ENCODE measurements at places on chromosomes 4 and X. TPM values are rescaled to one million over a fixed set of nuclear protein-coding genes. Genes with fewer than 3 reads are reported as not detected.
A peak's percentile ranks its signal among the peaks of the same experiment; 100 is the strongest.

- DNase-seq = no peak
Observed at GRCh38 chr4:77443941-77444340, 161.7 kb upstream of the CXCL13 start.

GRCh38 chr4:77376788-77377460 lies 219.9 kb downstream of the CCNG2 start:
- no peak for DNase-seq

- peak; percentile 26 for DNase-seq
Observed at GRCh38 chr4:87838890-87839591, 6.3 kb downstream of the MEPE start.

DNA sequence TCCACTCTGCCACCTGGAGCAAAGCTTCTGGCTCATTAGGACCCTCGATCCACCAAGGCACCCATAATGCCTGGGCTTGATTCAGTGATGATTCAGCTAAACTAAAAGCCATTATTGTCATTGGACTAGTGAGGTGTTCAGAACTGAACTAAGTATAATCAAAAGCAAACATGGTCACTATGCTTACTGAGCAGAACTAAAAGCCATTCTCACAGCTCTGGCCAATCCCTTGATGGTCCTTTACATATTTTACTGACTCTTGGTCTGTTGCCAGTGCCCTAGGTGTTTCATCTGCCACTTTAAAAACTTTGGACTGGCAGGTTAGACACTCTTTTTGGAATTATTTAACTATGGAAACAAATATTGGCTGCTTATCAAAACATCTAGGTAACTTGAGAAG lies 703.5 kb downstream of the FAT4 start:
- DNase-seq = no peak

DNA sequence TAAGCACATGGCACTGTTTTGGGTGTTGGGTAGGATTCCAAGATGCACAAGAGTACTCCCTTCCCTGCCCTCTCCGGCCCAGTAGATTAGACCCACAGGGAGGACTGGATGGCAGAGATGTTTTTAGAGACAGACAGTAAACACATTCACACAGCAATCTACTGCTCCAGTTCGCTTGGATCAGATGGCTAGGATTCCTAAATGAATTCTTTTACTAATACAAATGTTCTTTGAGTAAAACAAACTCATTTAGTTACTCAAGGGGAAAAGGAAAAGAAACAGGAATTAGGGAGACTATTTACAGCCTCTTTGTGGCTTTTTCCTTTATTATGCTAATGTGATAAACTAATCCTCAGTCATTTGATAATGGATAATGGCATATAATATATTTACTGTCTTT lies 5.9 kb downstream of the SNX25 start:
- DNase-seq = peak; percentile 7

The GPM6B gene
- not detected for total RNA-seq

The SLITRK2 gene
- not detected for total RNA-seq

DNA sequence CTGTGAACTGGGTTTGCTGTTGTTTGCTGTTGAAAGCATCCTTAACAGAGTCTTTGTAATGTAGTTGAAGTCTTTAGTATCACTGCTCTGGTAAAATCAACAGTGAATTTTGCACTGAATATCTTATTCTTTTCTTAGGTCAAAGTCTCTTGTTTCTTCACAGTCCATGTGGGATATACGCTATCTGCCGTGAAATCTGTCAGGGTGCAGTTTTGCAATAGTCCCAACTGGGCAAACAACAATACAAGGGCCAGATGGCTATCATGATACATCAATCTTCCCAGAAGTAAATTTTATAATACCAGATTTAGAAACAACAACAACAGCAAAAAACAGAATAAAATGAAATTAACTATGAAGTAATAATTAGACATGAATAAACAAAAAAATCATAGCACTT lies 123.5 kb downstream of the PPARGC1A start:
- no peak for DNase-seq

The PASD1 gene
- total RNA-seq = 0.27 TPM

The CSN1S1 gene
- not detected for total RNA-seq

DNA sequence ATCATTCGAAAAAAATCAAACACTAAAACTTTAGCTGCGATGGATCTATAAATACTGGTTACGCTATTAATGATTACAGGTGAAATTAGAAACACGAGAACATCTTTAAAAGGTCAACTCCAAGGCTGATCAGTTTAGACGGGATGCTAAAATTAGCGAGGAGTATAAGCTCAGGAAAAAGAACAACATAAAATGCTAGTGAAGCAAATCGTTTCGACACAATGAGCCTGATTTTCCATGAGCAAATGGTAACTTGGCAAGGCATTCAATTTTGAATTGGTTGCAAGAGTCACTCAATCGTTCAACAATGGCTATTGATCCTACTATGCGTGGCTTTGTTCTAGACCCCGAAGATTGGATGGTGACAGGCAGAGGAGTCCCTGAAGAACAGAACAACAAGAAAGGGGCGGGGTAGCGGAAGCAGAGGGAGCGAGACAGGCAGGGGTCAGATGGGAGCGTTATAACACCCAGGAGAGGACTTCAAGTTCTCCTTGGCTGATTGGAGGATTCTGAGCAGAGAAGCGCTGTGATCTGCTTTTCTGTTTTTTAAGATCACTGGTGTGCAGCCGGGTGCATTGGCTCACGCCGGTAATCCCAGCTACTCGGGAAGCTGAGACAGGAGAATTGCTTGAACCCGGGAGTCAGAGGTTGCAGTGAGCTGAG lies 146.5 kb downstream of the RBM47 start:
- no peak for DNase-seq

The XAGE2 gene
- not detected for total RNA-seq

GRCh38 chrX:74924449-74925224 lies 615 bp downstream of the NEXMIF start:
- DNase-seq = no peak

Data from M059J (cell line).